ENCODE measurements at places on chromosomes 6 and 20. TPM values are rescaled to one million over a fixed set of nuclear protein-coding genes. Genes with fewer than 3 reads are reported as not detected.

FOXQ1 gene
- not detected for total RNA-seq

DNA sequence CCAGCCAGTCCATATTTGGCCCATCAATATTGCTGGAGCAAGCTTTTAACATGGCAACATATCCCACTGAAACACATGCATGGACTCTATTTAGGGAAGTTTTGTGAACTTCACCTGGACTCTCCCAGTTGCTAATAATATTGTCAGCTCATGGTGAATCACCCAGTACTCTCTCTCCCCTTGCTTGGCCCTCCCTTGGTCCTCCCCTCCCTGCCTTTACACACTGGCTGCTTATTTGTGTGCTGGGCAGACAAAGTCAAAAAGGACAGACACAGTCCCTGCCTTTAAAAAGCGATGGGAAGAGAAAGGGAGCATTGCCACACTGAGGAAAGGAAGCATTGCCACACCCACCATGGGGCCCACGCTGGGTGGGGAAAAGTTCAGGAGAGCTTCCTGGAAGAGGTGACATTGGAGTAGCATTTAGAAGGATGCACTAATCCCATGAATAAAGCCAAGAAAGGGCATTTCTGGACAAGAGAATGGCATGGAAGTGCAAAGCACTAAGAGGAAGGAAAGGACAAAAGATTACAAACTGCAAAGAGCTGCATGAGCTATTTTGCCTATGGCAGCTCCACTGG lies 143.4 kb upstream of the EXOC2 start:
- no peak for DNase-seq

GRCh38 chr6:135434095-135434494 lies 63.4 kb downstream of the AHI1 start:
- DNase-seq: no peak

DNA sequence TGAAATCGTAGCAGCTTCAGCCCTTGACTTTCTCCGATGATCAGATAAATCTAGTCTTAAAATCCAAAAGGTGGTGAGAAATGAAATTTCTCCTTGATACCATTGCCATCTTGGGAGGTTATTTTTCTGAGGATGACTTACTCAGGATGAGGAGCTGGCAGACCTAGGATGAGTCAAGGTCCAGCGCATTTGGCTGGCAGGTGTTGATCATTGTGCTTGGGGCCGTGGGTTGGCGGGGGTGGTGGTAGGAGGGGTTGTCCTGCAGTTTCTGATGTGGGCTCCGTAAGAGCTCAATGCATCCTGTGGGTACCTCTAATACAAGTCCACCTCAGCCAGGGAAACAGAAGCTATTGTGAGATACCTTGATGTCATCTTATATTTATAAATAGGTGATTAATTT lies 148.3 kb upstream of the SCGN start:
- DNase-seq: no peak

- DNase-seq: no peak
Measured at GRCh38 chr6:87498048-87498447, 25.3 kb downstream of the SLC35A1 start.

DNAH8 gene
- 0.12 TPM for total RNA-seq

DNA sequence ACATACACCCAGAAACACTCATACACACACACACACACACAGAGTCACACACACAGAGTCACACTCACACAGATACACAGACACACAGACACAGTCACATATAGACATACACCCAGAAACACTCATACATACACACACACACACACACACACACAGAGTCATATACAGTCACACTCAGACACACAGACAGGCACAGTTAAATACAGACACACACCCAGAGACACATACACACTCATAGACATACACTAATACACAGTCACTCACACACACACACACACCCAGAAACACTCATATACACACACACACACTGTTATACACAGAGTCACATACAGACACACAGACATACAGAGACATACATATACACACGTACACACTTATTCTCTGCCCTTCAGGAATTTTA lies 250.9 kb downstream of the QKI start:
- DNase-seq: no peak

- no peak for DNase-seq
Measured at GRCh38 chr6:121309768-121310469, 24.4 kb downstream of the TBC1D32 start.

Data from T-cell (primary cell).